ENCODE measurements at places on chromosomes 7 and 10.
A peak's percentile ranks its signal among the peaks of the same experiment; 100 is the strongest.

- no peak for DNase-seq
Observed at GRCh38 chr7:1103009-1103788, 15.3 kb downstream of the GPER1 start.

- no peak for DNase-seq
Observed at GRCh38 chr7:127253281-127254162, 781 bp upstream of the GRM8 start.

DNA sequence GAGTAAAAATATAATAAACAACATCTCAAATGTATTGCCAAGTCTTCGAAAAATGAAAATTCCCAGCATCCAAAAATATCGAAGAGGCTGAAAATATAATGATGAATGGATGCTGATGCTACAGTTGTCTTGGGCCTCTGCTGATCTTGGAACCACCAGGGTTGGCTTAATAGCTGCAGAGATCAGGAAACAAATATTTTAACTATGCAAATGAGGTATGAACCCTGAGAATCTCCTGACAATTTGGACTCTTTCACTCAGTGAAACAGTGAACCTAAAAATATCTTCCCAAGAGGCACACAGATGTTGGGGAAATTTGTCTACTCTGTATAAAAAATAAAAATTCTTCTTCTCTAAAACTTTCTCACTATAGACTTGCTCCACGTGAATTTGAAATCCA lies 97.7 kb upstream of the EGFR start:
- no peak for DNase-seq

DNA sequence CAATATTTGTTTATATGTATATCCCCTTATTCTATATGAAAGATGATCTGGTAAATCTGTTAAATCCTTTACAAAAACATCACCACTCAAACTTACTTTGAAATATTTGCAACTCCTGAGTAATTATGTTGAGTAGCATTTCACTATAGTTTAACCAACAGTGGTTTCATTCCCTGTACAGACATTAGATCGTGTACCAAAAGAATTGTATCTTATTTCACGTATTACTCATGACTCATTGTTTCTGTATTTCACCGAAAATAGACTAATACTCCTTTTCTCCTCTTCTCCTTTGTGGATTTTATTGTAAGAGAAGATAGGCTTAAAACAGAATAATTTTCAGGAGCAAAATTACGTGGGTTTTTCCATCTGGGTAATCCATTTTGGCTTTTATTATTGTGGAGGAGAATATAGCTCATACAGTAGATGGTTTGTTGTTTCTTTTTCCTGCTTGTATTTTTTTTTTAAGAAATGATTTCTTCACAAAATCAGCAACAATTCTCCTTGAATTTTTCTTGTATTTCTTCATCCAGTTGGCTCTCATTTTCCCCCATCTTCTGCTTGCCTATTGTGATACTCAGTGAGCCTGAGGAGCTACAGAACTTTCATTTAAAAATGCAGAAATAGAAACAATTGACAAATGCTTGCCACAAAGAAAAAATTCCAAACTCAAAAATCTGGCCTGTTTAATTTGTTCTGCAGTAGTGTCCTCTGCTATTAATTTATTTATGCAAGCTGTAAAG lies 90.6 kb upstream of the OIT3 start:
- no peak for DNase-seq

DNA sequence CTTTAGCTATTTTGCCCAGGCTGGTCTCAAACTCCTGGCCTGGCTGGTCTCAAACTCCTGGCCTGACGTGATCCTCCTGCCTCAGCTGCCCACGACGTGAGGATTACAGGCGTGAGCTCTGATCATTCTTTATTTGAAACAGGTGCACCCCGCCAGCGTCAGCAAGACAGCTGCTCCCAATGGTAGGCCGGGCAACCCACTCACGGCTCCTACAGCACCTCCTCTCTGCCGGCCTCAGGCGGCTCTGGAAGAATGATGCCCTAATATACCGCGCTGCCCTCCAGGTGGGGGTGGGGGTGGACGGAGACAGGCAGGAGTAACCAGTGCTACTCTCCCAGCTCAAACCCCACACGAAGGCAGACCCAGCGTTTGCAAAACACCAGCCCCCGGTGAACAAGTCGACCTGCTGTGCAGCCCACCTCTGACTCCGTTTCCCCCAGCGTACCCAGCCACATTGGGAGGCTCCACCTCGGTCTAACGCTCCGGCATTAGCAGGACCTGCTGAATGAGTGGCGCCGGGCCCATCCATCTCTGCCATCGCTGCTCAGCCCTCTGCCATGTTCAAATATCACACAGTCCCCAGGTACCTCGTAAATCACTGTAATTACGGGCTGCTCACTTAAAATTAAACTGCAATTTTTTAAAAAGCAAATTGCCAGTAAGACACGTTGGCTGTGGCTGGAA lies 148.6 kb downstream of the ELFN1 start:
- no peak for DNase-seq

DNA sequence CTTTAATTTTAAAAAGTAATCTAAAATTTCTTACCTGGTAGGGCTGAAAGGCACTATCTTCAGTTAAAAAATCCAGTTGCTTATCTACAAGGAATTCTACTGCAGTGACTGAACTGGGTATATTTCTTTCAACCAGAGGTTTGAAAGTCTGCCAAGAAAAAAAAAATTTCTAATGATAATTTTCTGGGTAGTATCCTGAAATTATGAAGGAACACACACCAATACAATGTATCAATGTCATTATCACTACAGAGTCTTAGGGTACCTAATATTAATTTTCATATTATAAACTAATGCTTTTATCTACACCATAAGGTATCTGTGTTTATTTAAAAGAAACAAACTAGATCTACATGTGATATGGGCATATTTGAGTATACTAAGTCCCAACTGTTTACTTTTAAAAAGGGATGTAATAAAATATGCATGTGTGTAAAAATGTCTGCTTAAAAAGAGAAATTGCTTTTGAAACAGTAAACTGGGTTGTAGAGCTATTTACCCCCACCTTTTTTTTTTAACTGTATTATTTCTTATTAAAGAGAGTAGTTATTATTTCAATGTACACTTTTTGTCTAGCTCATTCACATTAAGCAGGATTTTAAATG lies 131.6 kb downstream of the NRBF2 start:
- no peak for DNase-seq

GRCh38 chr10:84292502-84292901 lies 35.9 kb upstream of the CCSER2 start:
- DNase-seq: no peak

DNA sequence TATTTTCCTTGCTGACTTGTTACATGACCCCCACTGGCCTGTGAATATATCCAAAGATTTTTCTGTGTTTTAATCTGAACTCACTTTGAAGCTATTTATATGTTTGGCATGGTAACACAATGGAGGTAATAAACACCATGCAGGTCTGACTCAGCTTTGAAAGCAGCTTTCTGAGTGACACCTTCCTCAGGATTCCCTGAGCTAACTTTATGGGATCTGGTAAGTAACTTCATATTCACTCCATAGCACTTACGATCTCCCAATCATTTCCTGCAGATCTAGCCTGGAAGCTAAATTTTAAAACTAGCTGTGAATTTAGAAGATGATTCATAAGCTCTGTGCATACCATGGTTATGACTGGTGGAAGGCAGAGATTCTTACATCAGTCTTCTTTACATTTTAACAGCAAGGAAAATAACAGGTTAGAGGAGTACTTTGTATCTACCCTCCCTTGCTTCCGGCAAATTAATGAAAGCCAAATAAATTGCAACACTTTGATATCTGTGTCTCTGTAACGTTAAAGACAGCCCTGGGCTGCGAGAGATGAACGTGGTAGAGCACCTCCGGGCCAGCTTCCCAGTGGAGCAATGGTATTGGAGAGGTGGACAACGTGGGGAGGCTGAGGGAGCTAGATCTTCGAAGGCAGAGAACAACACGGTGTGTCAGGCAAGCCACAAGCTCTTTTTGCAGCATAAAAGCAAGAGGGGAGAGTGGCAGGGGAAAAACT lies 170.2 kb upstream of the KLF14 start:
- DNase-seq: no peak

- no peak for DNase-seq
Observed at GRCh38 chr10:103276896-103277712, at the start of gene INA. Gene INA, plus strand, starts transcription at chr10:103277138. Its CDS starts 74 bp downstream, at chr10:103277212.

- peak; percentile 45 for DNase-seq
Observed at GRCh38 chr7:100837099-100837836, 9.9 kb upstream of the EPHB4 start.

DNA sequence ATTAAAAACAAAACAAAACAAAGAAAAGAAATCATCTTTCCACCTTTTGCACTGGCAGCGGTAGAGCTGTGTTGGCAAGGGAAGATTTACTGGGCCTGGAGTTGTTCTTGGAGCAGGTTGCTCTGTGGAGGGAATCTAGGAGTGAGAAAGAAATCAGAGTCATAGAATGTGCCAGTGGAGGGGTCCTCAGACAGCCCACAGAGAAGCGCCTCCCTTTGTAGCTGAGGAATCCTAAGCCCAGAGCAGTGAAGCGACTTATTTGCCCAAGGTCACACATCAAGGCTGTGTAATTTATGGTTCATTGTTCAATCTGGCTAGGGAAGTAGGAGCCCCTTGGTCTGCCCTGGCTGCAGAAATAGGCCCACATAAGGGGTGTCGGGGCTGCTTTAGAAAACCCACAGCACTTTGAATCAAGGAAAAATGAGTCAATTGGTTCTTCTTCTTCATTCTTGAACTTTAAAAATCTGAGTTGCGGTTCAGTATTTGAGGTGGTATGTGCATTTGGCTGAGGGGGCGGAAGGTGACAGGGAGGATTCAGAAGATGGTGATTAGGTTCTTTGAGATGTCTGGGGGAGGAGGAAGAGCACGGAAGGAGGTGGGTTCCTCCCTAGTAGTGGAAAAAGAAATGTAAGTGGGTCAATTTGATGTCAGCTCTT lies 253.7 kb downstream of the PTEN start:
- DNase-seq: no peak

DNA sequence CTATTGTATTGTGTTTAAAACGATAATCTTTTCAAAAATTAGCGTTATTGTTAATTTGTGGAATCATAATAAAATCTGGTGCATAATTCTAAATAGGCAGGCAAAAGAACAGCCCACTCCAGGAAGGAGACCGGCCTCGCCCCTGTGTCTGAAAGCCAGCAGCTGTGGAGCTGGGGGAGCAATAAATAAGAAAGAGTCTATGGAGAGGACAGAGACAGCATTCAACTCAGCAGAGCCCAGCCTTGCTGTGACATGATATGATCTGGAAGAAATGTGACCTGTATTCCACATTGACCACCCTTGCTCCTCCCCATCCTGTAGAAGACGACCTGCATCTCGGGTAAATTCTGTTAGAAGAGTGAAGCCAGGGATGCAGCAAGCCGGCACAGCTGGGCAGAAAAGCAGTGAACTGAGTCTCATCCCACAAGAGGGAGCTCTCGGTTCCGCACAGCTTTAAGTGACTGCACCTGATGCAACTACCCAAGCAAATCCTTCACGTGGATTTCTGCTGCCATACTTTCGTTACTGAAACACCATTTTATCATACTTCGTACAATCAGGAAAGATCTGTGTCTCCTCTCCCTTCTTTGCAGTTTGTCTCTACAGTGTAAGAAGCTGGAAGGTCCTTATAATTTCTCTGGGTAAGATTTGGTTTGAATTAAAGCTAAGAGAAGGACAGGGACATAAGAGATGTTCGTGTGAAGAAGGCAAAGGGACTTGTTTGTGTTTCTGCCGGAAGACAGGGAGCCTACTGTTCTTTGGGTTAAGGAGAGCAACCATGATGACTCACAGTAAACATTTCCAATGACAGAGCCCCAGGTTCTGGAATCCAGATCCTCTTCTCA lies 427.1 kb downstream of the GPAM start:
- no peak for DNase-seq

- DNase-seq: no peak
Observed at GRCh38 chr7:43071604-43072003, 40.8 kb upstream of the HECW1 start.

- no peak for DNase-seq
Observed at GRCh38 chr10:36712695-36713094, 412.7 kb upstream of the ANKRD30A start.

DNA sequence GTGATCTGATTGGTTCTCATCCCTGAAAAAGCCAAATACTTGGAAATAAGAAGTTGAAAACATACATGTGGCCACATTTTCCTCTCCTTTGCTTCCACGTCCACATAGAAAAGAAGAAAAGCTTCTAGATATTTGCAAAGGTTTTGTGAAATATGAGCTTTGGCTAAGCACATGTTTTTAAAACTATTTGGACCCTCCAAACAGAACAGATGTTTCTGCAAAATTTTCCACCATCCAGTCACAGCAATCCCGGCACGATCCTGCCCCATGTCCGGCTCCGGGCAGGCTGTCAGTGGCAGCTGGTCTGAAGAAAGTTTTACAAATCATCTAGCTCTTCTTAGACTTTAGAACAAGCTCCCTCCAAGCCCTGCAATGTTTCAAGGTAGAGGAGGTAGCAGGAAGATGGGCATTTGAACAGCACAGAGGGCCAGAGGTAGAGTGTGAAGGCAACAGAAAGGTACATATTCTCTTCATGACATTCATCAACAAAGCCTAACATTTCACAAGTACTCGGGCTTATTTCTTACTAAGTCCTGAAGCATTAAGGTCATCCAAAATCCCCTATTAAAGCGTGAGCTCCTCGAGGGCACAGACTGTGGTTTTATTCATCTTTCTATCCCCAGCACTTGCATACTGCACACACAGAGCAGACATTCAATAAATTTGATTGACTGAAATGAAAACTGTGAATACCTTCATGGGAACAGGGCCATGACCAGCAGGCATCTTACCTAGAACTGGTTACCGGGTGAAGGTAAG lies 110.1 kb downstream of the JAZF1 start:
- DNase-seq: no peak

DNA sequence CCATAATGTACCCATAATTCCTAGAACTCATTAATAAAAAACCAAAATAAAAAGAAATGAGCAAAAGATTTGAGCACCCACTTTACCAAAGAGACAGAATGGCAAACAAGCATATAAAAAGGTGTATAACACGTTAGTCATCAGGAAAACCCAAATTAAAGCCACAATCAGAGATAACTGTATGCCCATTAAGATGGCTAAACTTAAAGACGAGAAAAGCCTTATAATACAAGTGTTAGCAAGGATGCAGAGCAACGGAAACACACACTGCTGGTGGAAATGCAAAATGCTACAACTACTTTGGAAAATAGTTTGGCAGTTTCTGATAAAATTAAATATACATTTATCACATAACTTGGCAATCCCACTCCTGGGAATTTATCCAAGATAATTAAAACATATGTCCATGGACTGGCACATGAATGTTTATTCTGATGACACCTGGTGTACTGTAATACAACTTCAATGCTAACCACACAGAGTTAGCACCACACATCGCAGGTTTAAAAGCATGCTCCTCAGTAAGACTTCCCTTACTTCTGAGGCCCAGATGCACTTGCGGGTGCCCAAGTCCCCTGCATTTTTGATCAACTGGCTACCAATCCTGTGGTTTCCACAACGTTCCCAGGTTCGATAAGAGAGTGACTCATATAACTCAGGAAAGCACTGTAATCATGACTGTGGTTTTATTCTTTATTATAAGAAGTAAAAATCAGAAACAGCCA lies 158.6 kb downstream of the SNX13 start:
- DNase-seq: no peak

DNA sequence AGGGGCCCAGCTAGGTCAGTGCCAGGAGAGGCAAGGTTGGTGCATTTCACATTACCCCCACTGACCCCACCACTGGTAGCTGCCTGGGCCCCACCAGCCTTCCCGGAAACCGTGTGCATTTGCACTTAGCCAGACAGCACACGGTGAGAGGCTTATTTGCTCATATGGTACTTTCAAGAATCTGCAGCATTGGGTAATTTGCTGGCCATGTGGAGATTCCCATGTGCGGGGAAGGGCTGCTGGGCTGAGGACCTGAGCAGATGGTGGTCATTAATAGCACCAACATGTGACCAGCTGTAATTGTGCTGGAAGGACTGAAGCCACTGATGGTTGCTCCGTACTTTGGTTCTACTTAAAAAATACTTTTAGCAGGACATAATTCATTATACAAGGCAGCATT lies 323.8 kb downstream of the DPP6 start:
- DNase-seq: no peak
